ENCODE measurements at places on chromosomes 11 and 22. TPM values are rescaled to one million over a fixed set of nuclear protein-coding genes. Genes with fewer than 3 reads are reported as not detected.

Gene EMID1
- total RNA-seq: 0.54 TPM

Gene KRTAP5-9
- not detected for total RNA-seq

Gene BTG4
- total RNA-seq: not detected

Gene AIFM3
- 0.18 TPM for total RNA-seq

Gene OVCH2
- under 0.01 TPM for total RNA-seq
